Kasumi-1 (cell line): ENCODE measurements at places on chromosomes 7 and 10.

DNA sequence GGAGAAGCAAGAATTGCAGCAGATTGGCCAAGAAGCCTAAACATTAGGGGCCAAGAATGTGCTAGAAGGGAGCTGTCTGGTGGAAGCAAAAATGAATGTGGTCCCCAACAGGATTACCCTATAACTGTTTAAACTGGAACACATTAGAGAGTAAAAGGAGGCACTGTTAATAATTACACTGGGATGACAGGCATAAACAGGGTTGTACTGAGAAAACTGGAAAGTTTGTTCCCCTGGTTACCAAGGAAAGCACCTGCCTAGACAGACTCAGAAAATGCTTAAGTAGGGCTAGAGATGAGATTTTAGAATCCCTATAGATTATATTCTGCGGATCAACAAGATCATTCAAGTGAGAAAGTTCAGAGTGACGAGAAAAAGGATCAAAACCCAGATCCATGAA lies 100.8 kb downstream of the CTTNBP2 start:
- DNase-seq: no peak

GRCh38 chr7:84495128-84495527 lies 300.5 kb upstream of the SEMA3A start:
- no peak for DNase-seq

DNA sequence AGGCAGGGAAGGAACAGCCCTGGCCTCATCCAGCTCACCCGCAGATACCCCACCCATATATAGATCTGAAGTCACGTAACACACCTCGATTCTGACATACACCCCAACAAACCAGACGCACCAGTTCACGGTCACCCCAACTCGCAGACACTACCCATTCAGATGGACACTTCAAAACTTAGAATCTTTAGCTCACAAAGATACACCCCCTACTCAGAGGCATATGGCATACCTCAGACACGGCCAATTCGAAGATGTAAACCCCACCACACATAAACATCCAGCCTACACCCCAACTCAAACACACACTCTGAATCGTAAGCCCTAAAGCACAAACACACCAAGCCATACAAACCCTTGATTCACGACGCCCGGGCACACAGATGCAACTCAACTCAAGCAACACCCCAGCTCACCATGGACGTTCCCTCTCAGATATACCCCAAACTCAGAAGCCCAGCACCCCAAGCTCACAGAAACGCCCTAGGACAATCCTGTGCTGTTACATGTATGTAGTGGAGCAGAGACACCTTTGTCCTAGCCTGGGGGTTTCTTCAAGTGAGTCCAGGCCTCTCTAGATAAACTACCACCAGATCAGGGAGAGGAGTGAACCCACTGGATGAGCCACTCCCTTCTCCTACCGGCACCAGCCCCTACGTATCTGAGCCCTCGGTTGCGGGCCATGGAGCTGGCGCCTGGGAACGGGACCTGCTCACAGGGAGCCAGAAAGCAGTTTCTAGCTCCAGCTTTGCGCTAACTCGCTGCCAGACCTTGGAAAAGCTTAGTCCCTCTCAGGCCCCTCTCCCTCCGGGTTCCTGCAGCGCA lies 8.8 kb downstream of the PSD start:
- DNase-seq: no peak

DNA sequence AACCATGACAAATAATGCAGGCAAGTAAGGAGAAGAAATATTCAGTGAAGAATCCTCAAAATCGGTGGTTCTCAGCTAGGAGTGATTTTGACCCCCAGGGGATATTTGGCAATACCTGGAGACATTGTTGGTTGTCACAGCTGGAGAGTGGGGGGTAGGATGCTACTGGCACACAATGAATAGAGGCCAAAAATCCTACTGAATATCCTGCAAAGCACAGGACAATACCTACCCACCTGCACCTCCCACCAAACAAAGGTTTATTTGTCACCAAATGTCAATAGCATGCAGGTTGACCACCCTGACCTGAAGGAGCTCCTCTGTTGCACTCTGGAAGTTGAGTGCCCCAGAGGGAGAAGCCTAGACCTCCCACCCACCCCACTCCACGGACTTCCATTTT lies 1028.6 kb downstream of the CNTNAP2 start:
- DNase-seq: no peak

DNA sequence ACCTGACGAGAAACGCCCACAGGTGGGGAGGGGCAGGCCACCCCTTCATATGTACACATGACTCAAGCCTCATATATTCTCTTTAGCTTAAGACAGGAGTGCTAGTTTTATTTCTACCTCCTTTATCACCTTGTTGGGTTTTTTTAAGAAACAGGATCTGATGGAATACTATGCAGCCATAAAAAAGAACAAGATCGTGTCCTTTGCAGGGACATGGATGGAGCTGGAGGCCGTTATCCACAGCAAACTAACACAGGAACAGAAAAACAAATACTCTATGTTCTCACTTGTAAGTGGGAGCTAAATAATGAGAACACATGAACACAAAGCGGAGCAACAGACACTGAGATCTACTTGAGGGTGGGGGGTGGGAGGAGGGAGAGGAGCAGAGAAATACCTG lies 11.2 kb upstream of the HUS1 start:
- no peak for DNase-seq

DNA sequence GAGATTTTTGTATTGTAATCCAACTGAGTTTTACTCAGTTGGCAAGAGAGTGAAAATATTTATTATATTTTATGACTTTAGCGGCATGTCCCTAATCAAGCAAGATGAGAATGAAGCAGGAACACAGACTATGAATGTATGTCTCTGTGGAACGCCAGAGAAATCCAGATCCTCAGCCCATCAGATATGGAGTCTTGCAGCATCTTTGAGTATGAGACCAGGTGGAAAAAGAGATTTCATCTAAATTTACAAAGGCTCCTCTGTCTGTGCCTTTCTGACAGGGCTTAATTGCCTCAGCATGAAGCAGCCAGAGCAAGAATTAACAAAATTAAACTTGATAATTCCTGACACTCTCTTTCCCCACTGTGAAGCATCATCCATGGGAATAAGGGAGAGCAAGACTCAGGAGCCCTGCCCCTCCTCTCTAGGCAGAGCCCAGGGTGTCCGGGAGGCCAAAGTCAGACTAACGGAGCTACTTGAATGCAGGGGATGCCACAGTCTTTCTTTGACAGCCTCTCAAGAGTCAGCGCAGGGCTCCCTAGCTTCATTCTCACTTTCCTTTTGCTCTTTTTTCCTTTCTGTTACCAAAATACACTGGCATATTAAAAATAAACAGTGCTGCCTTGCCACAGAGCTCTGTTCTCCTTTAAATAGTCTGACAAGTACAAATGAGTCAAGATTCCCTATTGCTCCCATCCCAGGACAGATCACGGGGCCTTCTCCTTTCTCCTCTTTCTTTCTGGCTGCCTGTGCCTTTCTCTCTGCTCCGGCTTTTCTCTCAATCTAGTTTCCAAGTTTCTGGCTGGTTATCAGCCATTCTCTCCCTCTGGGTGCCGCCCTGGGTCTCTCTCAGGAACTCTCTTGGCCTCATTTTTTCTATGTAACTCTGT lies 132.2 kb upstream of the INHBA start:
- DNase-seq: no peak

GRCh38 chr7:7798510-7798909 lies 80.1 kb upstream of the RPA3 start:
- DNase-seq: no peak

GRCh38 chr7:73645643-73646174 lies 21.4 kb upstream of the MLXIPL start:
- peak; percentile 41 for DNase-seq

DNA sequence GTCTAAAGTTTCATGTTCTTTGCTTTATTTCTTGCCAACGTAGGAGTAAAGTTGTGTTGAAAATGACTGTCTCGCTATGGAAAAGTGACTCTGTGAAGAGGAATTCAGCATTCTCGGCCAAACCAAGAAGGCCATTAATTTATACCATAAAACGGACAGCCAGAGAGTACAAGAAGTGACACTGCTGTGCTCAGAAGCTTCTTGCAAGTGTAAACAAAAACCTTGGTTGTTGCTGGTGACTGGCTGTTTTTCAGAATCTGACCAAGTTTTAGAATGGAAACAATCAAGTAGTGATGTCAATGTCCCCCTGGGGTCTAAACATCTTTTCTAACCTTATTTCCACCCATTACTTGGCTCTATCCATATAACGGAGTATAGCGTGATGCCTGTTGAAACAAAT lies 201.9 kb downstream of the INHBA start:
- DNase-seq: no peak

GRCh38 chr10:86599729-86600128 lies 54.6 kb upstream of the OPN4 start:
- DNase-seq: peak; percentile 85

GRCh38 chr10:69936091-69936490 lies 116.6 kb upstream of the MACROH2A2 start:
- DNase-seq: peak; percentile 19

DNA sequence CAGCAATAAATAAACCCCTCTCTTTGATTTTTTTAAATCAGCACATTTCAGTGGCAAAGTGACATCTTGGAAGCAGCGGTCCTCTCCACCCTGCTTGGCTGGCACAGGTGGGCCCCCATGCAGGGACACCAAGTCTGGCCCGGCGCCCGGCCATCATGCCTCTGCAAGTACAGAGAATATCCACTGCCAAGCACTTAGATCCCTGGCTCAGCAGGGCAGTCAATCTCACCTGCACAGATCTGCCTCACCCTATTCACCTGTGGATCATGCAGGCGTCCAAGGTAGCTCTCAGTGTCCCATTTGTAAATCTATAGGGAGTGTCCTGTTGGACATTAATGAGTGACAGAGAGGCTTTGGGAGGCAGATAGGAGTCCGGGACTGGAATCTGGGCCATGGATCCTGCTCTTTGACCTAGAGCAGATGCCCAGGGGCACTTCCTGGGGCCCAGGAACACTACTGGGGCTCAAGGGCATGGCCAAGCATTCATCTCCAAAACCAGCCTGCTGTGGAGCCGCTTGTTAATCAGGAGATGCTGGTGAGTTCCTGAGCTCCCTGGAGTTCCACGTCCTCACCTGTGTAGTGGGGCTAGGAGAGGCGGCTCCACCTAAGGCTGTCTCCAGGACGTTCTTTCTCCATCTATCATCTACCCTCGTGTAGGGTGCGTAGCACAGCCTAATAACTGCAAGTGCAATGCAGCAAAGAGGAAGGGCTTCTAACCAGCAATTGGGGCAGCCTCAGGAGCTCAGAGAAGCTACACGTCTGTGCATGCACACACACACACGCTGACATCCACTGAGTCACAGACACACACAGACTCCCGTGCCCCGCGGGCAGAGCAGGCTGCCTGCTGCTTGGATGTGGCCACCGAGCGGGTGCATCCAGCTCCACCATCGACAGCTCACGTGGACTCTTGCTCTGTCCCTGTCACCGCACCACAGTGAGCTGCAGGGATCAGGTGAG lies 123.6 kb downstream of the OAT start:
- no peak for DNase-seq

GRCh38 chr10:106863549-106863948 lies 301.0 kb downstream of the SORCS1 start:
- no peak for DNase-seq

DNA sequence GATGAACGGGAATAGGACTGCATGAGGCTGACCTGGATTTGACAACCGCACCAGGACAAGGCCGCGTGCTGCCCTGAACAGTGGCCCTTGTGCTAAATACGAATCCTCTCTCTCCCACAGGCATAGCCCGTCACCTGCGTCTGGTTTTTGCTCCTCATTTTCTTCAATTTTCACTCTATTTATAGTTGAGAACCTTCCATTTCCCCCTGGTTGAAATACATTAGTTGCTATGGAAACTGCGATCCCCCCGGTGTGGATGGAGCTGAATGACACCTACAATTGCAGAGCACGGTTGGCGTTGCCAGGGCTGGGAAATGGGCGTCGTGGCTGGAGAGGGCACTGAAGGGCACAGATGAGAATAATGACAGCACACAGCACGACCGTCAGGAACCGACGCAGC lies 158.6 kb upstream of the PITRM1 start:
- DNase-seq: no peak

- DNase-seq: no peak
Measured at GRCh38 chr10:13658264-13658663, 71.5 kb downstream of the PRPF18 start.

DNA sequence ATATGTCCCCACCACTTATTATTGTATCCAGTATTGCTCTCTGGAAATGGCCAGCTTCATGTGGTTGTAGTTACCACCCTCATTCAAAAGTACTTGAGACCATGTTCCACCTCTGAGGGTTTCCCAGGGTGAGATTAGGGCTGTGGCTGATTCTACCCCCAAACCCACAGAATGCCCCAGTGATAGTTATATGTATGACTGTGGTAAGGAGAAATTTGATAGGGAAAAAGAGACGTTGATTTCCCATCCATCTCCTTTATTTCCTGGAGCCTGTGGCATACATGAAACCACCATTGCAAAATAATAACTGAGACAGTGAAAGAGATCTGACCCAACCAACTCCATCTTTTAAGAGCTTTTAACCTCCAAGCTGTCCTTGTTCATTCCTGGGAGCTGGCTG lies 25.2 kb downstream of the ARL5B start:
- no peak for DNase-seq

GRCh38 chr10:865257-865656 lies 66.2 kb downstream of the LARP4B start:
- DNase-seq: no peak

GRCh38 chr10:102135956-102136526 lies 3.2 kb downstream of the PPRC1 start:
- DNase-seq: no peak

DNA sequence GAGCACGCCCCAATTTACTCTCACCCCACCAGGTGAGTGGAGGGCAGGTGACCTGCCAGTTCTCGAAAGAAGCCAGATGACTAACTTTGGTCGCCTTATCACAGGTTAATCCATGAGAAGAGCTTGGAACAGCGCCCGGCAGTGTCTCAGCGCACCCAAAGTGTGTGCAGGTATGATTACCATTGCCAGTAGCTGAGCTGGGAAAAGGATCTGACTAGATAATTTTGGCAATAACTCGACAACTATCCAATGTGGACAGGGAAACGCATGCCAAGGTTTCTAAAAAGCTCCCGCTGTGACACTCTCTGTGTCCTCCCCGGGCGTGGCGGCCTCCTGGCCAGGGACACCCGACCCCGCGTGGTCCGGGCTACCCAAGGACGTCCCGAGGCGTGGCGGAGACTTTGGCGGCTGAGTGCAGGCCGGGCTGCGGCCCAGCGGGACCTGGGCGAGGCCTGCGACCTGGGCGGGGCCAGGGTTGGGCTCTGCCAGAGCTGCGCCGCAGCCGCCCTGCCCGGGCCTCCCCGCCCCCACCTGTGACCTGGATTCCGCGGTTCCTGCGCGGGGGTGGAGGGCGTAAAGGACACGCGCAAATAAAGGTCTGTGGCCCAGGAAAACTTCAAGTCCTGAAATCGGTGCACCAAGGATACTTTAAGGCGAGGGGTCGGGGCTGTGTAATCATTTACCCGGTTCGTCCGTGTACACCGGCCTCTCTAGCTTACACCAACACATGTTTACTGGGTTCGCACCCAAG lies 13.7 kb upstream of the WAPL start:
- no peak for DNase-seq

GRCh38 chr10:3263747-3264146 lies 91.2 kb upstream of the PITRM1 start:
- DNase-seq: no peak

DNA sequence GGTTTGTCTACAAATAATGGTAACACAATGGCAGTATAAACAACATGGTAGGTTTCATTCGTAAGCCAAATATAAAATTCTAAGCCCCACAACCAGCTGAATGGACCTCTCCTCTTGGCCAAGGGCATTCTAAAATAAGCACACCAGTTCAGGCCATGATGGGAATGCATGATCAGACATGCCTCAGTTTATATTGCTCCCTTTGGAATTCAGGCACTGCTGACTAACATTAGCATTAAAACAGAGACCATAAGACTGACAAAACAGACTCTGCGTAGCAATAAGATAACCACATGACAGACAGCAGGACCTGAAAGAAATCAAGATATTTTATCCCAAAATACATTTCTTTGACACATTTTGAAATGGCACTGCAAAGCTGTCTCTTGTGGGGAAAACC lies 125.8 kb downstream of the FAM107B start:
- no peak for DNase-seq
